ENCODE measurements at places on chromosomes 6 and 20.

DNA sequence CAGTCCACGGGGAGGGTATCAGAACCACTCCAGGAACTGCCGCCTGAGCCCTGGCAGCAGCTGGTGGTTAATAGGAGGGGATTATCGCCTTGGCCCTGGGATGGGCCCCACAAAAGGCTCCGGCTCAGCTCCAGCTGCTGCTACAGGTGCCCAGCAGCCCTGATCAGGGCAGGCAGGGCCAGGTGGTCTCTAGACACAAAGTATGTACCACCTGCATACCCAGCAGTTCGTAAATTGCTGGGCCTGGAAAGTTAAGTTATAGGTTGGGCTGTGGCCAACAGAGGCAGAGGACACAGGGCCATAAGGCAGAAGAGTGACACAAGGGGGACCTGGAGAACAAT is 35.1 kb downstream of the RRBP1 start:
- no peak for DNase-seq

DNA sequence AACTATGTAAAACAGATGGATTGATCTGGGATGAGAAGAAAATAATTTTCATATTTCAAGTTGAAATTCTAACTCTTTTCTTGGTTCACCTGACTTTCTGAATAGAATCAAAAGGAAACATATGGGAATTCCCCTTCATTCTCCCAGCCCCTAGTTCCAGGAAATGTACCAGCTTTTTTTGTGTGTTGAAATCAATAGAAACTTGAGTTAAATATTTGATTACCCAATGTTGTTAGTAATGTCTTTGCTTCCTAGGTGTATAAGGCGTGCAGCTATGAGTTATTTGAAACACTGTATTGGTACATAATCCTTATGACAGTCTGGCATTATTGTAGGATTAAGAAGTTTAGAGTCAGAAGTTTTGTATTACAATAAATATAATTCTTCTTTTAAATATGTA is 21.5 kb downstream of the VNN2 start:
- DNase-seq = no peak

DNA sequence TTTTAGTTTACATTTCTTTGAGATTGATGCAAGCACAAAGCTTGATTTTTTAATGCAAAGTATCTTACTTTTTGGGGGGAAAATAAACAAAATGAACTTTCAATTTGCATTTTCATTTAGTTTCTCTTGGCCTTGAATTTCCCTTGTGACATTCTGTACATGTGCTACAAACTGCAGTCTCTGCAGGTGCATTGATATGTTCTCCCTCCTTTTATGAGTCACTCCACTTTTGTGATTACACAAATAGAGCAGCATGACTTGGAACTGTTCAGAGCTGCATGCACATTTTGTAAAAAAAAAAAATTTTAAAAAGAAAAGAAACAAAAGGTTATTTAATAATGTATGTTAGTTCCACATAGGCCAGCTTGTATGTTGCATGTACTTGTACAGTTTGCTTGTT is 220.0 kb upstream of the KCNQ5 start:
- DNase-seq = no peak

DNA sequence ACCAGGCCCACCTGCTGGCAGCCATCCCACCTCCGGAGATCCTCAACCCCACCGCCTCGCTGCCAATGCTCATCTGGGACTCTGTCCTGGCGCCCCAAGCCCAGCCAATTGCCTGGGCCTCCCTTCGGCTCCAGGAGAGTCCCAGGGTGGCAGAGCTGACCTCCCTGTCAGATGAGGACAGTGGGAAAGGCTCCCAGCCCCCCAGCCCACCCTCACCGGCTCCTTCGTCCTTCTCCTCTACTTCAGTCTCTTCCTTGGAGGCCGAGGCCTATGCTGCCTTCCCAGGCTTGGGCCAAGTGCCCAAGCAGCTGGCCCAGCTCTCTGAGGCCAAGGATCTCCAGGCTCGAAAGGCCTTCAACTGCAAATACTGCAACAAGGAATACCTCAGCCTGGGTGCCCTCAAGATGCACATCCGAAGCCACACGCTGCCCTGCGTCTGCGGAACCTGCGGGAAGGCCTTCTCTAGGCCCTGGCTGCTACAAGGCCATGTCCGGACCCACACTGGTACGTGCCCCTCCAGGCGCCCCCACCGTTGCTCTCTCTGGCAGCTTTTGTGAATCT is 1.1 kb downstream of the SNAI1 start:
- DNase-seq = no peak

DNA sequence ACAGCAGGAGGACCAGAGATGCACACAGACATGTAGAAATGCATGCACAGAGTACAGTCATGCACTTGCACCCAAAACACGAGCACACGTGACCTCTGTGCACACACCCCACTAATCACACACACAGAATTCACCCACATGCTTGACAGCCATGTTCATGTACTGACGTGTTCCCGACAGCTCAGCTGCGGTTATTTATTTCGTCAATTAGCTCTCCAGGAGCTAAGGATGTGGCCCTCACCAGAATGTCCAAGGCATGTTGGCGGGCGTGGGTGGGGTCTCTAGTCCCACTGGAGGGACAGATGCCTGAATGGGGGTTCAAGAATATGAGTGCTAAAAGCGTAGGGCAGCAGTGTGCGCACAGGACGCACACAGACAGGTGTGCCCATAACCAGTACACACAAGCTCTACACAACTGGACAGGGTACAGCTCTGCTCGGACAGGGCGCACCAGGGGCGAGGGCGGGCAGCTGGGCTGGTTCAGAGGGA is 571 bp upstream of the PRPF6 start:
- no peak for DNase-seq

- DNase-seq = no peak
These were observed 49.6 kb downstream of the NHLRC1 start for GRCh38 chr6:18072841-18073240.

DNA sequence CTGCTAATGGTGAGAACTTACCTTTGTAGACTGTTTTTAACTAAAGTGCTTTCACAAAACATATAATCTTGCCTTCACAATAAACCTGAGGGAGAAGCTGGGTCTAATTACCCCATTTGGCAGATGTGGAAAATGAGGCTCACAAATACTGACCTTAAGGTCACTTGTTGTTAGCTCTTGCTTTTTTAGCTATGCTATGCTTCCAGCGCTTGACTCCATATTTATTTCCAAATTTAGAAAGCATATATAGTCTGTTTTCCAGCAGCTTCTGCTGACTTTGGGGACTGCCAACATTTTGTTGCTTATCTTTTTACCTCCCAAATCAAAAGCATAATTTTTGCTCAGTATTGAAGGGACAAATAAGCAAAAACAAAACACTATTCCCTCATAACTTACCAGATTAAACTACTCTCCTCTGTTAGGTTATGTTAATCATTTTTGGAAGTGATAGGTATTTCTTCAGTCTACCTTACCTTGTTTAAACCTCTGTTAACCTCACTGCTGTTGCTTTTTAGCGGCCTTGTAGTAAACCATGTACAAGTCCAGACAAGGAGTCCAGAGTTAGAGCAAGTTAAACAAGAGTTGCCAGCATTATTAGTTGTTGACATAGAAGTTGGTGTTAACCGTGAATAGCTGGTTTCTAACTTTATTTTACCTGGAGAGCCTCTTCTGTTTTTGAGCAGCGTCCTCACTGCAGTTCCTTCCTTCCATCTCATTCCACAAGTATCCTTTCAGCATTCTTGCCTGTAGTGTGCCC is 4.9 kb upstream of the BTBD3 start:
- no peak for DNase-seq

DNA sequence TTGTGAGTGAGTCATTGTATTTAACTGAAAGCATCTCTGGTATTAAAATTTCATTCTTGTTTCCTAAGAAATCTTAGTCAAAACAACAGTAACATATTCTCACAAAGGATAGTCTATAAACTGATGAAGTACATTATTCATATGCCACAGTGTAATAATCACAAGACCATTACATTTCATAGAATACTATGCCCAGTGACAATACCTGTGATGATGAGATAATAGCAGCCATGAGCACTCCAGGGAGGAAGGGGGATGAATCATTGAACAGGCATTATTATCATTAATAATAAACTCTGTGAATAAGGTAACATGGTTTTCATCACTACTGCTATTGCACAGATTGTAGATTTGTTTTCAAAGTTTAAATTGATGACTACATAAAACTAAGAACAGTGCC is 667.9 kb downstream of the EPM2A start:
- DNase-seq = no peak

DNA sequence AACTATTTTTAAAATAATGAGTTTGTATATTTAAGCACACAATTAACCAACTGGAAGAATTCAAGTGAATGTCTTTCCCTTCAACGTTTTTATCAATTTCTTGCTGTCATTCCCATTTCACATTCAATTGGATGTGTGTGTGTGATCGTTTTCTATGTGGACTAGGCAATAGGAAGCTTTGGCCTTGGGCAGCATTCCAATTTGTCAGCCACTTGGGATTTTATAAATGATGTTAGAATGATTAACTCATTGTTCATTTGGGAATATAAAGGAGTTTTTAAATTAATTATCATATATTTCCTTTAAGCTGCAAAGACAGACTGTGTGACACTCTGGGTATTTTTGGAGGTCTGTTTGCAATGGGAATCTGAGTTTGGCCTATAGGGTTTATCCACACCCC is 162.4 kb downstream of the COL9A1 start:
- no peak for DNase-seq

GRCh38 chr20:49674383-49675352 is 39.0 kb downstream of the B4GALT5 start:
- DNase-seq = no peak

DNA sequence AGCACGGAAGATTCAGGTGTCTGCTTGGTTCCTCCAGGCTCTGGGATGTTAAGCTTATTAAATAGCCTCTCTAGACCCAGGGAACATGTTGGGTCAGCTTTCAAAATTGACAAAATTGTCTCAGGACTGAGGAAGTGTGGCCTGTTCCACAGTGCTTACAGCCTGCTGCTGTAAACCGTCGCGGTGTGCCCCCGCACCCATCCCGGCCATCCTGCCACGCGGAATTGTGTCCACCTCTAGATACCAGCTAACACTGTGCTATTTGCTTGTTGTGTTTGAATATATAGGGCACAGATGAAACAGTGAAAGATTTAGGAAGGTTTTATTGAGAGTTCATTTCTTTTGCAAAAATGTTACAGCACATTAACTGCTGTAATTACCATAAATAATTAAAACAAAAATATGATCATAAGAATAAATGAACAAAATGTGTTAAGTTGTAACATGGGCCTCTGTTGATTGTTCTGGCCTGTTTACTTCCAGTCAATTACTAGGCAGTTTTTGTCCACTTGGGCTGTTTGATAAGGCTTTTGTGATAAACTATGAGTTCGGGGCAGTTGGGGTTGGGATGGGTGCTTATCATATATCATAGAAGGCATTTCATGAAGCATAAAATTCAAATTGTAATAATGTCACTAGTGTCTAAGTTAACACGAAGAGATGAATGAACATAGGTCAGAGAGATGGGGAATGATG is 77.4 kb downstream of the ARID1B start:
- DNase-seq = no peak

DNA sequence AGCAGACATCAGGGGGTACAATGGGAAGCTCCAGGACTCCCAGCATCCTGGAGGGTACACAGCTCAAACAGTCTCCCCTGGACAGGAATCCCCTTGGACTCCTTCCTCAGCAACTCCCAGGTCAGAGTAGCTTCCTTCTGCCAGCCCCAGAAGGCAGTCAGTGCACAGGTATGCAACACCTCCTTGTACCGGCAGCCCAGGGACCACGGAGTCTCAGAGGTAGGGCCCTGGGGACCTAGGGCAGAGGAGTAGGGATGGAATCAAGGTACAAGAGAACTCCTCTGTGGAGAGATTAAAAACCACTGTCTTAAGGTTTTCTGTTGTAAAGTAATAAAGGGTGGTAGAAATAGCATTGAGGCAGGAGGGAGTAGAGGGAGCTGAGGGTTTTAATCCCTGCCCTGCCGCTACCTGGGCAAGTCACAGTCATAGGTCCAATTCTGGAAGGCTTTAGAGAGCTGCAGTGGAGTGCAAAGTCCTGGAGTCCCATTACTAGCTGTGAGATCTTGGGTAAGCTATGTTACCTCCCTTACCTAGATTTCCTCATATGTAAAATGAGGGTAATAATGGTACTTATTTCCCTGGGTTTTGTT is 7.5 kb downstream of the TP53TG5 start:
- DNase-seq = no peak

GRCh38 chr20:22921595-22922421 is 113.3 kb upstream of the SSTR4 start:
- no peak for DNase-seq

DNA sequence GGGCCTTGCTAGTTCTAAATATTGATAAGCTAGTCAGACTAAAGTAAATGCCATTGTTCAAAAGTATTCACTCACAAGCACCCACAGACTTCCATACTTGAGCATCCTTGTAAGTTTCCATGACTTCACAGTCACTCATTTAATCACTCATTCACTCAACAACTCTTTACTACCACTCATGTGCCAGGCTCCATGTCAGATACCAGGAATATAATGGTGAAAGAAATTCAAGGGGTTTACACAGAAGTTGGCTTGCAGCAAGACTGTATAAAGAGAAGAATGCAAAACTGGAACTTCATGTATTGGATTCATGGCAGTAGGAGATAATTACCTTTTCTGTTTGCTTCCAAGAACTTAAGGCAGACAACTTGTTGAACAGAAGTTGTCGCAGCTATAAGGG is 36.6 kb downstream of the ADGRF1 start:
- DNase-seq = no peak

GRCh38 chr6:110589865-110590513 is 113.6 kb upstream of the SLC22A16 start:
- DNase-seq = no peak

DNA sequence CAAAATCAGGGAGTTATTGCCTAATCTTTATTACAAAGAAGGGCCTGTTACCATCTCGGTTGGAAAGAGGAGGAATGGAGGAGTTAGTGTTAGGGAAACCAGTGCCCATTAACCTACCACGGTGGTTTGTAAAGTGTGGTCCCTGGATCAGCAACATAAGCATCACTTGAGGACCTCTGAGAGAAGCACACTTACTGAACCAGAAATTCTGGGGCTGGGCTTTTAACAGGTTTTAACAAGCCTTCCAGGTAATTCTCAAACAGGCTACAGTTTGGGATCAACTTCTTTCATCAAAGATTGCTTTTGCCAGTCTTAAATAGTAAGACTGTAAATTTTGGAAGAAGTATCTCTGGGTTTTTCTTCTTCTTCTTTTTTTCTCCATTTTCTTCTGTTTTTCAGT is 329.5 kb upstream of the JAG1 start:
- no peak for DNase-seq

GRCh38 chr20:37375227-37375626 is 29.3 kb downstream of the SRC start:
- DNase-seq = no peak

DNA sequence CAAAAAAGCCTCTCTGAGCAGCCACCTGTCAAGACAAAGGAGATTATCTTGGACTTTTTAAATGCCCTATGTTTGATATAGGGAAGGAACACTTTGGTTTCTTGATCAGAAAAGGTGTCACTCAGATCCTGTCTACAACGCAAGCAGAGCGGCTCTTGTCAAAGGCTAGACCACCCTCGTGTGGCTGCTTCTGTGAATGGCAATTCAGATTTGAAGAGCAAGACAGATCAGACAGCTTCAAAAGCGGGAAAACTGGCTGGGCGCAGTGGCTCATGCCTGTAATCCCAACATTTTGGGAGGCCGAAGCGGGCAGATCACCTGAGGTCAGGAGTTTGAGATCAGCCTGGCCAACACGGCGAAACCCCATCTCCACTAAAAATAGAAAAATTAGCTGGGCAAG is 10.1 kb upstream of the NXT1 start:
- DNase-seq = no peak
